Cortex of kidney (tissue), 1 donor: ENCODE measurements at places on chromosomes 4 and X.

GRCh38 chrX:134469486-134469885 is 9.5 kb downstream of the HPRT1 start:
- DNase-seq = no peak

DNA sequence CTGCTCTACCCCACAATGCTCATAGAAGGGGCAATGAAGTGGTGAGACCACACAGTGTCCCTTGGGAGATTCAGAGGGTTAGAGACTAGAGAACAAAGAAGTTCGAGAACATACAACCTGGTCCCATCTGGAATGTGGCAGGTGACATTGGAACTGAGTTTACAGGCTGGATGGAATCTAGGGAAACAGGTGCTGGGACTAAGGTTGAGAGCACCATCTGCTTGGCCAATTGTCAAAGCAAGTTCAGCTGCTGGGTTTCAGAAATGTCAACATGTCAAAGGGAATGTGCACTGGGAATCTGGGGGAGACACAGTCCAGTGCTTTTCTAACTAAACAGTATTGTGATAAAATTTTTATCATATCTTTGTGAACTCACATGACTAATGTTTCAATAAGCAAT is 15.9 kb upstream of the FAM13A start:
- no peak for DNase-seq

GRCh38 chrX:78019586-78020483 is 50.4 kb upstream of the PGAM4 start:
- no peak for DNase-seq

DNA sequence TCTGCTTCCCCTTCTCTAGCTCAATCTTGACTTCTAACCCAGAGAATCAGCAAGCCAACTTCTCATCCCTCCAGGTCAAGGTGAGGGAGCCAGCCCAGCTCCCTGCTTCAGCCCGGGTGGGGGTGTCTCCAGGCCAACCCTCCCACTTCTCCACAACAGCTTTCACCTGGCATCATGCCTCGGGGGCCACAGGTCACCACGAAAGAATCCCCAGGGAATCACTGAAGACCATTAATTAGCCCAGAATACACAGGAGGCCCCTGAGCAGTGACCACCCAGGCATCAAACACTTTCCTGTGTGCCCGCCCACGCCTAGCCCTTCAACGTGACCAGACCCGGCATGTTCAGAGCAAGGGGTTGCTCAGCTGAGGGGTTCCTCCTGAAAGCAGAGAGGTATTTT is 646.7 kb downstream of the BCOR start:
- DNase-seq = no peak

- no peak for DNase-seq
Observed at GRCh38 chrX:5236096-5236495, 992.6 kb downstream of the NLGN4X start.

DNA sequence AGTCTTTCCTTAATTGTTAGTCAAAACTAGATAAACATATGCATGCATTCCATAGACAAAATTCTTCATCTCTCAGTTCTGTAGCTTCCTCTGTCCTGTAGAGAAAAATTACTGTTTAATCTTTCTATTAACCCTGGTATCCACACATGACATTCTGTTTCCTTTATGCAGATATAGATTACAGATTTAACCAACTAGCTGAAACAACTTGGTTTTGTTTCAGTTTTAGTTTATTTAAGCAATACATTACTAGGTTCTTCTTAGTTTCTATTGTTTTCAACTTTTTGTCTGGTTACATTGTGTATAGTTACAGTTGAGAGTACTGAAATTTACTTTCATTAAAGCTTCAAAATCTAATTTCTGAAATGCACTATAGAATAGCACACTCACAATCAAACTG is 933.9 kb upstream of the EPHA5 start:
- DNase-seq = no peak

- no peak for DNase-seq
Observed at GRCh38 chrX:66633541-66633940, 5.3 kb downstream of the EDA2R start.

DNA sequence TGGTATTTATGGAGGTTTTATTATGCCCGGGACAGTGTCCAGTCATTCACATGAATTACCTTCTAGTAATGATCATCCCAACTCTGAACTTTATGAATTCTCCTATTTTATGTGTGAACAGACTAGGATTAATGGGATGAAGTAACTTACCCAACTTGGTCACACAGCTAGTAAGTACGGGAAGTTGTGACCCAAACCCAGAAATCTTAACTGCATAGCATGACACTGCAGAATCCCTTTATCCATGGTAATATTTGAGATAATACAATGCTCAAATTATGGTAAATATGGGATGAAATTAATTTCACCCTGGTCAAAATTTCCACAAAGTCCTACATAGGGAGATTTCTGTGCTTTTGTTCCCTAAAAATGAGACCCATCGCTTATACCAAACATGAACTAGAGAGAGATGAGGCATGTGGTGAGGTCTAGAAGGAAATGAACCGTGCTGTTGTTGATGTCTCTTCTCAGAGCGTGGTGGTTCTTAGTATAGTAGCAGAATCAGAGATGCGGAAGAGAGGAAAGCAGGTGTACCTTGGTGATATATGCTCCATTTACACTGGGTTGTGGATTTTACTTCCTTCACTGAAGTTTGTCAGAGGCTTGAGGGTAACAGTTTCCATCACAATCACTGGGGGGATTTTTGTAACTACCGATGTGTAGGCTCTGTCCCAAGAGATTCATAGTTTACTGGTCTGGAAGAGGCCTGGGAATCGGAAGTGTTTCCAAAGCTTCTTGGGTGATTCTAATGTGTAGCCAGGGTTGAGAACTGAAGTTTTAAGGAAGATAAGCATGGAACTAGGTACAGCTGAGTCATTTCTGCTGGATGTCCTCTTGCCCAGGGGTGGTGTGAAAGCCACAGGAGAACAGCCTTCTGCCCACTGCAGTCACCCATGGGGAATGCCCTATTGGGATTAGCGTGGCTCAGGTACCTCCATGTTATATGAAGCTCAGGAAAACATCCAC is 30.2 kb upstream of the FAM9C start:
- DNase-seq = no peak
